Activated naive CD4-positive, alpha-beta T cell treated with Interleukin-2 at 50 U/mL for 16 hours (primary cell): ENCODE measurements at places on chromosomes 7 and 10.

DNA sequence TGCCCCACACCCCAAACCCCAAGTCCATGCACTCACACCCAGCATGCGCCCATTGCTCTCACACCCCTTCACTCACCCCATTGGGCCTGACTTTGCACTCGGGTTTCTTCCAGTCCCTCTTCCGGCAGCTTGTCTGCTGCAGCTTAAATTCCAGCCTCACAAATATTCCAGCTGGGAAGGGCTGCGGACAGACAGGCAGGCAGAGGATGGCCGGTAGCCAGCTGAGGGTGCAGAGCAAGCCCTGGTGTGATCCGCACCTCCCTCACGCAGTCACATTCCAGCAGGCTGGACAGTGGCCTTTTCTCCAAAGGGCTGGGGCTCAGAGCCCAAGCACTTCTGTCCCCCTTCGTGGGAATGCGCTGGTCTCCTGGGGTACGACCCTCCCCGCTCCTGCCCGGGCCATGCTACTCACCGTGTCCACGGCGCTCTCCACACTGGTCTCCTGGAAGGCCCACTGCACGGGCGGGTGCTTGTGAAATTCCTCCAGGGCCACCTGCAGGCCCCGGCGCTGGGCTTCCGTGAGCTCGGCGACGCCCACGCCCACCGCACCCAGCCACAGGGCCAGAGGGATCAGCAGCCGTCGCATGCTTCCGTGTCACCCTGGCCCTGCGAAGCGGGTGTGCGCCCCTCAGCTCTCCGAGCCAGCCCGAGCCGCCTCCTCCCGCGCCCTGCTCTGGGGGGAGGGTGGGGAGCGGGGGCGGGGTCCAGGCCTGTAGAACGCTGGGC, 1.2 kb downstream of the RARRES2 start:
- no peak for DNase-seq

- no peak for DNase-seq
These were observed 209.7 kb upstream of the AUTS2 start for GRCh38 chr7:69388452-69389137.

DNA sequence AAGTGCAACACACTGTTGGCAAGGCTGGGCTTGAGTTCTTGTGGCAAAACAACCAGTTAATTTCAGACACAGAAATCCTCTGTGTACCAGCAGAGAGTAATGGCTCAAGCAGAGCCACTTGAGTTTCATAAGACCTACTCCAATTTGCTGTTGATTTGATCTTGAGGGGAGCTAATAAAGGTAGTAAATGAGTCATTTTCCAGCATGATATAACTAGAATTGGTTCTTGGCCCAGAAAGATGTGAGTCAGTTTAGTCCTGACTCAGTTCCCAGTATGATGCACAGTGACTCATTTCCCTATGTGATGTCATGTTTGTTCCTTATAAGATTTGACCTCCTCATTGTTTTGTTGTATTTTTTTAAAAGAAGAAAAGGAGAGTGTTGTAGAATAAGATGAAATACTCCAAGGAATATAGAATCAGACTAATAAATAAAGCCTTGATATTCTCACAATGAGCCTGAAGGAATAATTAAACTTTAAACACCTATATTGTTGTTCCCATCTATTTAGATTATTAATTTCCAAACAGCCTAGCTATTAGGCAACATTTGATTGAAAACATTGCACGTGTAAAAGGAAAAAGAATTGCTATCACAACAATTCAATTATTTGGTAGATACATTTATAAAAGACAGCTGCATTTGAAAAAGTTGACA, 186.2 kb downstream of the REEP3 start:
- DNase-seq = peak; percentile 22

- DNase-seq = no peak
These were observed 13.5 kb upstream of the TSPAN13 start for GRCh38 chr7:16739863-16740622.

- no peak for DNase-seq
These were observed 2.0 kb downstream of the RARRES2 start for GRCh38 chr7:150339409-150339809.

DNA sequence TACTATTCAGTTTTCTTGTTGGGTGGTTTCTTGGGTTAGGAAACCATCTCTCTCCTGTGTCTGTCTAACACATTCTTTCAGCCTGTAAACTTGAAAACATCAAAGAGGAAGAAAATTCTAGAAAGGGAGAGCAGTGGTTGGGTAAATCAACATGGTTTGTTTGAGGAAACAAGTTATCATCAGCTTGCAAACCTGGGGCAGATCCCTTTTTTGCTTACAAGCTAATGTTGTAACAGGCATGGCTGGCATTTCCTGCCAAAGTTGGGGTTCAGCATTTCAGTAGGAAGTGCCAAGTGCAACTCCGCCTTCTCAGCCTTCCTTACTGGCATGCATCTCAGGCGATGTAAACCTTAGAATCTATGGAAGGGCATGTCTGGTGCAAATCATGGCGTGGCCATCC, 112.6 kb downstream of the EEPD1 start:
- DNase-seq = no peak

DNA sequence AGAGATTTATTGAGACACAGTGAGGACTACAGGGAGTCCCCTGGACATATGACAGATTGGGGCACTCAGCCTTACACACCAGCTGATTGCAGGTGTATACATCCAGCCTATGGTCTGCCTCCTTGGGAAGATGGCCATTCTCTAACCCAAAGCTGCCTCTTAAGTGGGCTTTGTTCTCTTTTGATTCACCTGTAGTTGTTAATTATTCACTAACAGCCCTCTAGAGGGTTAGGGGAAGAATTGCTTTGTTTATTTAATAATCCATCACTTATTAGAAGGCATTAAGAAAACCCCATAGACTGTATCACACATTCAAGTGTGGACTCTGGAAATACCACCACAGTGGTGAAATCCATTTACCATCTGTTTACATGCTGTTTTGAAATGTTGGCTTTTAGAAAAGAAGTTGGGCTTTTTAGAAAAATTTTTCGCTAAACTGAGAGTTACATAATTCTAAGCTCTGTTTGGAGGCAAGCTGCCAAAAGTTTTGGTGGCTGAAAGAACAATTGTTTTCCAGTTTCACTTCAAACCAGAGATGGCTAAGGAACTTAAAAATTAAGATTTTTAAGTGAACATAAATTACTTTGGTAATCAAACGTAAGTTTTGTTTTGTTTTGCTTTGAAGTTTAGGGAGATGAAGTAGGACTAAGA, 379.1 kb downstream of the ADRA2A start:
- no peak for DNase-seq

DNA sequence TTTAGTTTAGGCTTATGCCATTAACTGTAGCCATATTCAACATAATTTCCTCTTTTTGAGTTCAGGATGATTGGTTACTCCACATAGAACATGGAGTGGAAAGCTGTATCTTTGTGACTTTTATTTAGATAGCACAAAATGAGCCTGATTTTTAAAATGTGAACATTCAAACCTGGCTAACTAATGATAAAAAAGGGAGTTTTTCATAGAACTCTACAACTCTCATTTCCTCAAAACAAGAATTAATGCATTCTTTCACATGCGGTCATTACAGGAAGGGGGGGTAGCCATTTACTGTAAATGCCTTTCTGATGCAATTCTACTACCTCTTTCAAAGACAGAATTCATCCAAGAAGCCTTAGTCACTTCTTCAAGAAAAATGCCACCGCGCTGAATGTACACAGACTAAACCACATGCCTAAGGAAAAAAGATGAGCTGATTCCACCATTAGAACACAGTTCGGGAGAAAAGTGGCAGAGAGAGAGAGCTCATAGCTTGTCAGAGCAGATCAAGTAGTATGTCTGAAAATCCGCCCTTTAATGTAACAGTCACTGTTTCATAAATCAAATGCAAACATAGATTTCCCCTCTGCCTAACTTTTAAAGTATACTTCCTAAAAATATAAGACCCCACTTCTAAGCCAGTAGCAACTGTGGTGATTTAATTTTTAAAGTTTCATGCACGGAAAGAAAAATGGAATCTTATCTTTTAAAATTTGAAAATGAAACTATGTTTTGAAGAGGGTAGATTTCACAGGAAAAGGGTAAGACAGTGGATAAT, 226.4 kb upstream of the KLF14 start:
- DNase-seq = peak; percentile 52

DNA sequence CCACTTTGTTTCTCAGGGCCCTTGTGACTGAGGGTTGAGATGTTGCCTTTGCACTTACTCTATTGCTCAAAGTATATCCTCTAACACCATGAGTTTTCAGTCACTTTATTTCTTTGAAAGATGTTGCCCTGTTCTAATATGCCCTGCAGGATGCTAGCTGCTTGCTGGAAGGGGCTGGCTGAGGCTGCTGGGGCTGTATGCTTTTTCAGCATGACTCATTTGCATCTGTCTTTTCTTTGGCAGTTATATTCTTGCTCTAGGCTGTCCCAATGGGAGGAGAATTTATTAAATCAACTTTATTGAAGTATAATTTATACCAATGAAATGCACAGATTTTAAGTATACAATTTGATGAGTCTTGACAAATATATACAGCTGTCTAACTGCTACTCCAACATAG, 157.7 kb downstream of the PLPP4 start:
- DNase-seq = no peak

DNA sequence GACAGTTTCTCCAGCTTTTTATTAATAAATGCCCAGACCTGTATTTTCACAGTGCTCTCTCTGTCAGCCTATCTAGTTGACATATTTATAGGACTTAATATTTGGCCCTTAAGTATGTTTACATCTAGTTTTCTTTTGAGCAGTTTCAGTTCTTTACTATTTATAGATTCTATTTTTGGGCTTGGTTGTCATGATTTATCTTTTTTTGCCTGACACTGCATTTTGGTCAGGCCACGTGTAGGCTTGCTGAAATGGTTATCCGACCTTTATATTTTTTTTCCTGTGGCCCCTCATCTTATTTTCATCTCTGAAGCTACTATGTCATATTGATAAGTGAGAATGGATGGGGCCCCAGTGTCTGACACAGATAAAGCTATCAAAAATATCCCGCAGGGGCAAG, 515.4 kb upstream of the FZD8 start:
- DNase-seq = no peak

DNA sequence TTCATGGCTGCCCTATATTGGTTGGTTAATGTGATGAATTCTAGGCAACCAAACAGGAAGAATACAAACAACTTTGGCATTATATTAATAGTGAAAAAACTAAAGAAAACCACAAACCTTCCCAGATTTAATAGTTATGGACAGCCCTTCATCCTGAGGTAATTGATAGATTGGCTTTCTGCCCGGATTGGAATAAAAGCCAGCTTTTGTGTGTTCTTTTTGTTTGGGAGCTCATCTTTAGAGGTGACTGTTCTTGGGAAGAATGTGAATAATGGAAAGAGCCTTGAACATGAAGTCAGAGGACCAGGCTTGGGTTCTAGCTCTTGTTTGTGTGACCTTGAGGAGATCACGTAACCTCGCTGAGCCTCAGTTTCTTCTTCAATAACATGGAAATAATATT, 92.3 kb downstream of the VTI1A start:
- no peak for DNase-seq

GRCh38 chr10:101355072-101355706, 1.2 kb downstream of the BTRC start:
- DNase-seq = no peak

DNA sequence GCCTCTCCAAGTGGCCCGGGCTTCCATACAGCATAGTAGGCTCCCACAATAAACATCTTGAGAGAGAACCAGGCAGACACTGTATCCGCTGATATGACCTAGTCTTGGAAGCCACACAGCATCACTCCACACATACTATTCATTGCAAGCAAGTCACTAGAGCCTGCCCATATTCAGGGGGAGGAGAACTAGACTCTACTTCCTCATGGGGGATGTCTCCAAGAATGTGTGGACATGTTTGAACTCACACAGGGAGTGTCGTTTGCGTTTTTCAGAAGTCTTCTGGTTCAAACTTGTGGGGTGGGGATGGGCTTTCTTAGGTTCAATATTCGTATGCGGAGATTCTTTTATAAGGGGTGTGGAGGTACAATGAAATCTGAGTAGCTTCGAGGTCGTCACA, 232.6 kb upstream of the HABP2 start:
- DNase-seq = no peak
